ENCODE measurements at places on chromosomes 4 and X. TPM values are rescaled to one million over a fixed set of nuclear protein-coding genes. Genes with fewer than 3 reads are reported as not detected.

- no peak for DNase-seq
These were observed 40.5 kb upstream of the ARSJ start for GRCh38 chr4:114019969-114020358.

DNA sequence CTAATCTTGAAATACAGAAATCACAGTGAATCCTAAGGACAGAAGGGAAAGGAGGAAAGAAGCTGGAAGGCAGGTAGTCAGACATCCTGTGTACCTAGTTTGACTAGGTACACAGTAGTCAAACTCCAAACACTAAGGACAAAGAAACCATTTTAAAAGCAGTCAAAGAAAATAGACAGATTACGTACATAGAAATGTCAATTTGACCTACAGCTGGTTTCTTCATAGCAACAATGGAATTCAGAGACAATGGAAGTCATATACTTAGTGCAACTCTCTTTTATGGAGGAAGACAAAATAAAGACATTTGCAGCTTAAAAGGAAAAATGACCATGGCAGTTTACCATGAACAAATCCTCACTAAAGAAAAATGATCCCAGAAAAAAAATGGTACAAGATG, 79.0 kb downstream of the NEUROG2 start:
- DNase-seq = no peak

GRCh38 chrX:150781677-150782076, 88.5 kb downstream of the MTMR1 start:
- no peak for DNase-seq

- DNase-seq = peak; percentile 57
These were observed 37.4 kb upstream of the SPON2 start for GRCh38 chr4:1209821-1210220.

GRCh38 chr4:7187168-7187535, 5.2 kb upstream of the SORCS2 start:
- DNase-seq = no peak

- peak; percentile 82 for DNase-seq
These were observed 27.9 kb upstream of the TMSB4X start for GRCh38 chrX:12946838-12947544.

GRCh38 chr4:16883806-16884205, 14.6 kb downstream of the LDB2 start:
- DNase-seq = no peak

DNA sequence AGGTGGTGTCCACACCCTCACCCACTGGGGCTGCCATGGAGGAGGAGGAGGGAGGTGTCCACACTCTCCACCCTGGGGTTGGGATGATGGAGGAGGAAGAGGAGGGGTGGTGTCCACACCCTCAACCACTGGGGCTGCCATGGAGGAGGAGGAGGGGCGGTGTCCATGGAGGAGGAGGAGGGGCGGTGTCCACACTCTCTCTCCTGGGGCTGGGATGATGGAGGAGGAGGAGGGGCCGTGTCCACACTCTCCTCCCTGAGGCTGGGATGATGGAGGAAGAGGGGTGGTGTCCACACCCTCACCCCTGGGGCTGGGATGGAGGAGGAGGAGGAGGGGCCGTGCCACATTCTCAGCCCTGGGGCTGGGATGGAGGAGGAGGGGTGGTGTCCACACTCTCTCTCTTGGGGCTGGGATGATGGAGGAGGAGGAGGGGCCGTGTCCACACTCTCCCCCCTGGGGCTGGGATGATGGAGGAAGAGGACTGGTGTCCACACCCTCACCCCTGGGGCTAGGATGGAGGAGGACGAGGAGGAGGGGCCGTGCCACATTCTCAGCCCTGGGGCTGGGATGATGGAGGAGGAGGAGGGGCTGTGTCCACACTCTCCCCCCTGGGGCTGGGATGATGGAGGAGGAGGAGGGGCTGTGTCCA, 231.7 kb downstream of the CRLF2 start:
- no peak for DNase-seq

Gene FGF16
- total RNA-seq = not detected

Gene STARD8
- 6.1 TPM for total RNA-seq

Gene REPS2
- 17.9 TPM for total RNA-seq

All from mucosa of gallbladder (tissue), 1 donor.